ENCODE measurements at places on chromosomes 11 and 22.

GRCh38 chr22:19289475-19290161 is 1.9 kb downstream of the CLTCL1 start:
- peak; percentile 11 for DNase-seq

GRCh38 chr11:47215366-47215910 is 664 bp downstream of the DDB2 start:
- no peak for DNase-seq

GRCh38 chr22:50016988-50017700 is 4.6 kb upstream of the IL17REL start:
- DNase-seq: peak; percentile 81

DNA sequence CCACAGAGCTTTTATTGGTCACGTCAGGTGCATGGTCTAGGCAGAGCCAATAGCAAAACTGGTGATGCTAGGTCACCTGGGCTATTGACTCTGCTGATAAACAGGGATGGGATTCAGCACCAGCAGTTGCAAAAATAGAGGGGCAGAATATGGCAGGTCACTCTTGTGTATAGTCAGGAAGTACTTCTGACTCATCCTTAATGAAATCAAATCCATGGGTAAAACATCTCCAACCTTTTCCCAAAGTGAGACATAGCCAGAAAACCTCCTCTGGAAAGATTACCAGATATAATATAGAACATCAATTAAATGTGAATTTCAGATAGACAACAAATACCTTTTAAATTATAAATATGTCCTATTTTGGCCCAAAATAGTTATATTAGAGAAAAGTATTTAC is 383.2 kb downstream of the METTL15 start:
- no peak for DNase-seq

DNA sequence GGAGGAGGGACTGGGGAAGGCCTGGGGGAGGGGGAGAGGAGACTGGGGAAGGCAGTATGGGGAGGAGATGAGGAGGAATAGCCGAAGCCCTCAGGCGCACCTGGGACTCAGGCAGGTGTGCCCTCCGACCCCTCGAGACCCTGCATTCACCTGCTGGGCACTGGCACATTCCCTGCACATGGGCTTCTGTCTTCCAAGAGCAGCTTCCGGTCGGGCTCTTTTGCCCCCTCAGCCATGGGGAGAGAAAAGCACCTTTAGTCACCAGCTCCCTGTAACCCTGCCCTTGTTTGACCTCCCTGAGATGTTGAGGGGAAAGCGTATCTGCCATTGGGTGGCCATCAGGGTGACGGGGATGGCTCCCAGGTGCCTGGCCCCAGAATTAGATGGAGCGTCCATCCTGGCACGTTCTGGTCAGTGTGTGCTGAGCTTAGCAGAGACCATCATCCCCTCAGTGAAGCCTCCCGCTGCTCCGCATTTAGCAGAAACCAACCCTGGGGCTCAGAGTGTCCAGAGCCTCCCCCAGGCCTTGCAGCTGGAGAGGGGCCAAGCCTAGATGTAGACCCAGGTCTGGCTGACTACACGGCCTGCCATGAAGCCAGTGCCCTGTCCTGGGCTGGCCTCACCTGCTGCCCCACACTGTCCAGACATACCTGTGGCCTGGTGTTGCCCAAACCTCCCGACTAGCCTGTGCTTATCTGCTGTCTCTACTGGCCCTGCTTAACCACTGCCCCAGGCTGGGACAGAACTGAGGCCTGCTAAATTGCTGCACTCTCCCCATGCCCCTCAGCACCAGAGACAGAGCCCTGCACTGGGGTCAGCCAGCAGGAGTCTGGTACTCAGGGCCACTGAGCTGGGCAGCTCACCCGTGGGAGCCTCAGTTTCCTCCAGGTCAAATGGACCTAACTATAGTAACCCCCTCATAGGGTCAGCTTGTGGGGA is 6.2 kb downstream of the ANO1 start:
- no peak for DNase-seq

DNA sequence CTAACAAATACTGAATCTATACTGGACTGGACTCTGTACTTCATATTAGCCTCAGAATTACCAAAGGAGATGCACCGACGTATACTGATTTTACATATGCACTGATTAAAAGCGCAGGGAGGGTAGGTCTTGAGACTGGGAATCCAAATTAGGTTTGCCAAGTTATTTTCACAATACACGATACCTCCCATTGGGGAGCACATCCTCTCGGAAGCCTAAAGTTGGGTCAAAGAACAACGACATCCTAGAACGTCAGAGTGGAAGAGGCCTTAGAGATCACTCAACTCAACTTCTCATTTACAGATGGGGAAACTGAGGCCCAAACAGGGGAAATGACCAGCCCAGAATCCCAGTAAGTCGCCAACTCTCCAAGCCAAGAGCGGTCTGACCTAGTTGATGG is 626 bp downstream of the DNAL4 start:
- DNase-seq: no peak

GRCh38 chr11:89443361-89444322 is 47.5 kb downstream of the NOX4 start:
- no peak for DNase-seq

- DNase-seq: no peak
Measured at GRCh38 chr11:109285465-109285864, 136.5 kb upstream of the C11orf87 start.

DNA sequence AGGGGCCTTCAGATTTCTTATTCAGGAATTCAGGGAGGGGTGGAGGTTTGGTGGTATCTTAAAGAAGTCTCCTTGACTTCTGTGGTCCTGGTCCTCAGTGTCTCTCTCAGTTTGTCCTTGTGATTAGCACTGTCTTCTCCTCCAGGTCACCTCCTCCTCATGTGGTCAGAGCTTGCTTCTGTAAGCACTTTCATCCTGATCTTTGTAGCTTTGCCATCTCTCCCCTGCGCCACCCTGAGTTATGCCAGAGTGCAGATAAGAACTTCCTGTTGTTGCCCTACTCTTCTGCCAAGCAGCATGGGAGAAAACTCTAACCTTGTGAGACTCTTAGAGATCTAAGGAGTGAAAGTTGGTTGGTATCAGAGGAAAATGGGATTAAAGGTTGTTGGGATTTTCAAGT is 30.9 kb downstream of the MICAL2 start:
- no peak for DNase-seq

- DNase-seq: peak; percentile 68
Measured at GRCh38 chr11:11028017-11028692, 170.3 kb upstream of the ZBED5 start.

DNA sequence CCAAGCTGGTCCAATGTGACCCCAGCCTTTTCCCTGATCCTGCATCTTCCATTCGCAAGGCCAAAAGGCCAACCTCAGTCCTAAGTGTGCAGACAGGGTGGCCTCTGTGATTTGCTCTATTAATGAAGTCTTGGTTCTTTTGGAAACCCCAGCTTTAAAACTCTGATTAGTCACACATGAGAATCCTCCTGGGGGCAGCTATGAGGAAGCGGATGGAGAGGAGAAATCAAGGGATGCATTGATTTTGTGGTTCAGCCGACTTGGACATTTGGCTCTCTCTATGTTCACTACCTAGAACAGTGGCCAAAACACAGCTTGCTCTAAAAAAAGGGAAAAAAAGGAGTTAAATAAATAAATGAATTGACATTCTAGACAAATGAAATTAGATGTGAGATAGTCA is 98.6 kb upstream of the USP47 start:
- DNase-seq: no peak

DNA sequence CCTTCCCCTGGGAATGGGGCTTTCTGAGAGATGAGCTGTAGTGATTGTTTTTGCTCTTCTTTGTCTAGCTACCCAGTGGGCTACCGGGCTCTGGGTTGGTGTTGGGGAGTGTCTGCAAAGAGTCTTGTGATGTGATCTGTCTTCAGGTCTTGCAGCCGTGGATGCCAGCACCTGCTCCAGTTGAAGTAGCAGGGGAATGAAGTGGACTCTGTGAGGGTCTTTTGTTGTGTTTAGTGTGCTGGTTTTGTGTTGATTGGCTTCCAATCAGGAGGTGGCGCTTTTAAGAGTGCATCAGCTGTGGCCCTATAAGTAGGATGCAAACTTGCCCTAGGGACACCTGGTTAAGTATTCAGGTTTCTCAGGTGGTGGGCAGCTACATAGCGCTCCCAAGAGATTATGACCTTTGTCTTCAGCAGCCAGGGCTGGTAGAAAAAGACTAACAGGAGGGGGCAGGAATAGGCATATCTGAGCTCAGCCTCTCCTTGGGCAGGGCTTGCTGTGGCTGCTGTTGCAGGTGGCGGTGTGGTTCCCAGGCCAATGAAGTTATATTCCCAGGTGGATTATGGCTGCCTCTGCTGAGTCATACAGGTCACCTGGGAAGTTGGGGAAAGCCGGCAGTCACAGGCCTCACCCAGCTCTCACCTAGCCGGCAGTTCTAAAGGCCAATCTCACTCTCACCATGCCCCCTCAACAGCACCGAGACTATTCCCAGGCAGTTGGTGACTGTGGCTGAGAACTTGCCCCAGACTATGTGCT is 315.7 kb upstream of the C11orf87 start:
- no peak for DNase-seq

All from suppressor macrophage treated with lipopolysaccharide for 4 hours (primary cell).